ENCODE measurements at places on chromosomes 16 and 17.

GRCh38 chr16:468068-468821 lies 42.8 kb downstream of the RAB11FIP3 start:
- no peak for DNase-seq

- no peak for DNase-seq
Observed at GRCh38 chr16:23072084-23072599, 77.1 kb downstream of the USP31 start.

- peak; percentile 65 for DNase-seq
Observed at GRCh38 chr17:59311051-59311468, 20.4 kb upstream of the YPEL2 start.

GRCh38 chr17:27690882-27691281 lies 59.9 kb downstream of the LGALS9 start:
- DNase-seq, result no peak

- DNase-seq, result no peak
Observed at GRCh38 chr16:52494621-52495020, 52.3 kb downstream of the TOX3 start.

DNA sequence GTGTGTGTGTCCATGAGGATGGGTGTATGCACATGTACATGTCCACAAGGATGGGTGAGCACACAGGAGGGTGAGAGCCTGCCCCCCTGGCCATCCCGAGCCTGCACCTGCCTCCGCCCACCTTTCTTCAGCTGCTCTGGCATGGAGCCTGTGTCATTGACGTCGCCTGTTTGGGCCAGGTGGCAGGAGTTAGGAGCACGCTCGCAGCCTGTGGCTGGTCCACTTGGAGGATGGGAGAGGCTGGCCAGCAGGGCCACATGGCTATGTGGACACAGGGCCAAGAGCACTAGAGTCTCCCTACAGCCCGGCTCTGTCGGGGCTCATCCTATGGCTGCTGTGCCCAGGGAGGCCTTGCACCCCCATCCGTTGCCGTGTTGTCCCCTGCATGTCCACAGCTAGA lies 21.4 kb downstream of the BAHCC1 start:
- DNase-seq, result no peak

DNA sequence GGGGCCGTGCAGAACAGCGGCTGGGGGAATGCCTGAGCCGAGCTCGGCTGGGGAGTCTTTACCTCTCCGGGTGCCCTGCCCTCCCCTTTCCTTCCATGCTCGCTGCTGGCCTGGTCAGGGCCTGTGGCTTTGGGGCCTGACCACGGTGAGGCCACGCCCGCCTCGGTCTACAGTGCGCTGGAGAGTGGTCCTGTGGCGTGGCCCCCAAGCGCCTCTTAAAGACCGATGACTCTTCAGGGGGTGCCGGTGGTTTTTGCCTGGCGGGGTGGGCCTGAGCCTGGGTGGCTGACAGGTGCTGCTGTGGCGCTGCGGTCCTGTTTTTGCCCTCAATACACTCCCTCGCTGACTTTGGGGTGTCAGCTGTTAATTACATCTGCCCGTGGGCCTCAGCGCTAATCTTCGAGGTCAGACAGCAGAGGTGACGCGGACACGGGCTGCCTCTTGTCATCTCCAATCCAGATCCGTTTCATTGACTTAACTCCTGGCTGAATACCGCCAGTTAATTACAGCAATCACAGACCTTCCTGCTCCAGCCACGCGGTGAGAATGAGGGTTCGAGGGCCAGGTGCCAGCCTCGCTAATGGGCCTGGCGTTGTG lies 29.7 kb downstream of the GSE1 start:
- DNase-seq, result no peak

DNA sequence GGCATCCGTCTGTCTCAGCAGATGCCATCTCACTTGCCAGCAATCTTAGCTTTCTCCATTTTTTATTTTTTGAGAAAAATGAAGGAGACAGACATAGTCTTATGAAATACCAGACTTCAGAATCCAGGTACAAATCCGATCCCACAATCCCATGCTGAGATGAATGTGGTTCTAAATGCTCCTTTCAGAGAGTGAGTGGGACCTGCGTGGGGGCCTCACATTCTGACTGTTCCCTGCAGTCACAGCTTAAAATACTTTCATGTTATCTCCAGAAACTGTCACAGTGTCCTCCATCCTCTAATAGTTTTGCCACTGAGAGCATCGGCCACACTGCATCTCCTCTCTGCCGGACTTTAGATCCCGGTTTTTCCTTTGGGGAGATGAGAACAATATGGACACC lies 34.9 kb upstream of the ENDOV start:
- no peak for DNase-seq

DNA sequence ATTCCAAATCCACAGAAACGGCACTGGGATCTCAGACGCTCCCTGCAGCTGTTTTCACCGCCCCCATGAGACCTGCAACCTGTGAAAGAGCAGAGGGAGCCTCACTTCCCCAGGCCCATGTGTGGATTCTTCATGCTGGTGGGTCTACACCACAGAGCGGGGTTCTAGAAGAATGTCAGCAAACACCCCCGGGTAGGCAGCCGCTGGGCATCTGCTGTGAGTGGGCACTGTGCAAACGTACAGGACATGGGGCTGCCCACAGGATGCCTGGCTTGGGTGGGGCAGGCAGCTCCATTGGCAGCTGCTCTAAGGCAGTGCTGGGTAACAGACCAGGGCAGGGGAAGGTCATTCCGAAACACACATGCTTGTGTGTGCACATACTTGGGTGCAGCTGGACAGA lies 174.9 kb downstream of the RBFOX3 start:
- DNase-seq, result no peak

DNA sequence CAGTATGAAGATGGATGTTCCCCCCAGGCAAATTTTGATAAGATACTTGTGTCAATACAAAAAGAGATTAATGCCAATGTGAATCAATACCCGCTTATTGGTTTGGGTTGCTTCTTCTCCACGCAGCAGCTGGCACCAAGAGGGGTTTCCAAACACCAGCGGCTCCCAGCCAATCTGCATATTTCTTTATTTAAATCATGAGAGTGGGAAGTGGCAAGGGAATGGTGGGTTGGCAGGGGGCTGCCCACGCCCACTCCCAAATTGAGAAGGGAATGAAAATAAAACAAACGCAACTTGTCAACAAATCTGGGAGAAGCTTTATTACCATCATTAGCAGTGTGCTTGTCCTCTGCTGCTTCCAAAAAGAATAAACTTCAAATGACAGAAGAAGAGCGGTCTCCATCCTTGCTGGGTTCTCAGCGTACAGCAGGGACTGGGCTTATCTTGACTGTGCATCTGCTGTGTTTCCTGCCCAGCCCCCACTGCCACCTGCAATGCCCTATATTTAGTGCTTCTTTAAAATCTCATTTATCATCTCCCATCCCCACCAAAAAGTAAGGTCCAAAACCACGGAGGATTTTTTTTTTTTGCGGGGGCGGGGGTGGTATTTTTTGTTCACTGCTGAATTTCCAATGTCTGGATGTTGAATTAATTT lies 34.9 kb upstream of the C16orf78 start:
- DNase-seq, result no peak

- no peak for DNase-seq
Observed at GRCh38 chr16:49439050-49439449, 65.4 kb downstream of the C16orf78 start.

DNA sequence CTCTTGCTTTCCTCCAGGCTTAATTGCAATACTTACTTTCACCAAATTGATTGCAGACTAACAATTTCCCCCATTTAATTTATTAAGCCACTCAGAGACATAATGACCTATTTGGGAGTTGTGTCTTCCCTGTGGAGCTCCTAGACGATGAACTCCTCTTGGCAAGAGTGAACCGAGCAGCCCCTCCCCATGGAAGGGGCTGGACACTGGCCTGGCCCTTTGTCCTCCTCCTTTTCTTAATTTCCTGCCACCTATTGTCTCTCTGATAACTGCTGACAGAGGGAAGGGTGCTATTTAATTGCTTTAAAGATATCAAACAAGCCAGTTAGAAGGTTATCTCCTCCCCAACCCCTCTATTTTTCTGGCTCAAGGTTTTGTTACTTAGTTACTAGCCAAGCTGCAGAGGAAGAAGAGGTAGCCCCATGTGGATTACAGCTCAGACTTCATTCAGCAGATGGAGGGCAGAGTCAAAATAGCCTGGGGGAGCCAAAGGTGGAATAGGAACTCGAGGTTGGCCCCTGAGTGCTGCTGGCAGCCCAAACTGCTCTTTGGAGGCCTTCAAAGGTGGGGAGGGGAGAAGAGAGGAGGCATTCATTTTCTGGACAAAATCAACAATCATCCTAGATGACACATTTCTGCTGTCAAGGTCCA lies 3.7 kb upstream of the SSTR2 start:
- DNase-seq, result no peak

DNA sequence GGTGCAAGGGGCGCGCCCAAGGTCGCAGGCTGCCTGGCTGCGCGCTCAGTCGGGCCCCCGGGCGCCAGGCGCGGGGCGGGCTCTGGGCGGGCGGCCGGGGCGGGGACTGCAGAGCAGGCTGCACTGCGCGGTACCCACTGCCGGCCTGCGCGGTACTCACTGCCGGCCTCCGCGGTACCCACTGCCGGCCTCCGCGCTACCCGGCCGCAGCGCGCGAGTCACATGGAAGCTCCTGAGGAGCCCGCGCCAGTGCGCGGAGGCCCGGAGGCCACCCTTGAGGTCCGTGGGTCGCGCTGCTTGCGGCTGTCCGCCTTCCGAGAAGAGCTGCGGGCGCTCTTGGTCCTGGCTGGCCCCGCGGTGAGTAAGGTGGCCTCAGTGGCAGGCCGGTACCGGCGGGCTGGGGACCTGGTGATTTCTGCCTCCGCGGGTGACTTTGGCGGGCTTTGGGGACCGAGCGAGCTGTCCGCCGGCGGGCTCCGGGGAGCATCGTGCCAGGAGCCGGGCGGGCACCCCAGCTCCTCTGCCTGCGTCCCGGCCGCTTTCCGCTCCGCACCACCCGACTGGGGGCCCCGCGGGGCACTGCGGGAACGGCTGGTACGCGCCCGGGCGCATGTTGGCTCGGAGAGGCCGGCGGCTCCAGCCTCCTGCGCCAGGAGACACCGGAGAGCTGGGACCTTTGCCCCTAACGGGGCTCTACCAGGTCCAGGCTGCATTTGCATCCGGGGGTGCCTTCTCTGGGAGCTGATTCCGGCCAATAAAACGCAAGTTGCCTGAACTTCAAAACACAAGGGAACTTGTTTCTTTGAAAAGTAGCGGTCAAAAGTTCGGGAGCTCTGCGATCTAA lies at the start of gene SLC47A1:
TSS of gene SLC47A1 (plus strand) at position 137 of the 844 bp plus-strand sequence. CDS start at position 223, 86 bp downstream.
- no peak for DNase-seq

GRCh38 chr16:10921536-10922327 lies 20.5 kb downstream of the DEXI start:
- DNase-seq, result no peak

- no peak for DNase-seq
Observed at GRCh38 chr16:56911771-56912571, 20.0 kb upstream of the HERPUD1 start.

DNA sequence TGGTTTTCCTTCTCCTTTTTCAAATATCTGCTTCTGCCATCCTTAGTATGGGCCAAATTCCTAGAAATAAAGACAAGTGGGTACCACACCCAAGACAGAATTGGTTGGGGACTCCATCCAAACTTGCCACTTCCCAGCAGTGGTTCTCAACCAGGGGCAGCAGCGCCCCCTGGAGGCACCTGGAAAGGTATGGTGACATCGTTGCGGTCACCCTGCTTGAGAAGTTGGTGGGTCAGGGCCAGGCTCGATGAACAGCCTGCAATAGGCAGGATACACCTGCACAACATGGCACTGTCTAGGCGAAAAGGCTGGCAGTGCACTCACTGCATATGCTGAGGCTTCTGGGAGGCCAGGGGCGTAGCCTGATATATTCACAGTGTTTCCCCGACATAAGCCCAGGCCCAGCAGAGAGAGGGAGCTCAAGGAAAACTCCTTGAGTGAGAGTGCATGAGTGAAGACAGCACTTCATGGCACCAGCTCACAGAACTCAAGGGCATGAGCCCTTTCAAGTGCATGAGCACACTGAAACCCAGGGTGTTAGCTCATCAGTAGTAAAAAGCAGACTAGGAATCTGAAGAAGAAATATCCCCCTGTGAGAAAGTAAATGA lies 57.7 kb downstream of the CMC2 start:
- DNase-seq, result no peak

- no peak for DNase-seq
Observed at GRCh38 chr17:82215972-82216300, 3.3 kb upstream of the CCDC57 start.

DNA sequence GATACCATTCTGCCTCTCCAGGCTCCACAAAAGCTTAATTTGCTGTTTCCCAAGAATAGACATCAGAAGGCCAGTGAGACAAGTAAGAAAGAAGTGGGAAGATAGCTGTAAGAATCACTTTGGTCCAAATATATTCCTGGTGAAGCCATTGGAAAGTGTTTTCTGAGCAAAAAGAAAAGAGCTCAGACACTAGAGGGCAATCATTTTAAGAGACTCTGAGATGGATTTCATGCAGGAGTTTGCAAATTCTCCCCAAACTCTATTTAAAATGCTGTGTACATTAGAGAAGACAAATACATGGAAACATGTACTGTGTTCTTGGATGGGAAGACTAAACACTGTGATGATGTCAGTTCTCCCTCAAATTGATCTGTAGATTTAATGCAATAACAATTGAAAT lies 8.0 kb upstream of the SLC6A2 start:
- no peak for DNase-seq

DNA sequence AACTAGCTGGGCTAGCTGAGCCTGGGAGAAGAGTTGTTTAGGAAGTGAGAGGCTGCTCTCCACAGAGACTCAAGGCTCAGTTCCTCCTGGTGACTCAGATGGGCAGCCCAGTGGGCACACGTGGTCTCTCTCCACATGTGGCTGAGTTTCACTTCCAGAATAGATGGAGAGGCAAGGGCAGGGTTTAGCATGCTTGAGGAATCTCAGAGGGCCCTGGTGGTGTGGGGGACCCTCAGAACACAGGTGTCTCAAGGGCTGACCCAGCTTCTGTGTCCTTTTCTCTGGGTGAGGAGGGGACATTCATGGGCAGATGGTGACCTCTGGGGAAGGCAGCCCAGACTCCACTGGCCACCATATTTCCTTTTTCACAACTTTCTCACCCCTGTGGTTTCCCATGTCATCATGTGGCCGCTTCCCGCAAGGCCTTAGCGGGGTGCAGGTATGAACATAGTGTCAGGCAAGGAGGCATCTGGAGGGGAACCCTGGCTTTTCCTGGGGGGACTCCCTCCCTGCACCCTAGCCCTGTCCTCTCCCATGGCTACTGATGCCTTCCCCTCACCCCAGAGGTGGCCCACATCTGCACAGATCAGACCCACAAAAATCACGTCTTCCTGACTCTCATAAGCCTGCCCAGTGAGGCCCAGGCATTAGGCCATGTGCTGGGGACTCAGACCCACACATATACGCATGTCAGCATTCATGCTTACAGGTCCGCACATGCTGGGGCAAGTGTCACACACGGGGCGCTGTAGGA lies 3.3 kb downstream of the GRN start:
- DNase-seq, result no peak

DNA sequence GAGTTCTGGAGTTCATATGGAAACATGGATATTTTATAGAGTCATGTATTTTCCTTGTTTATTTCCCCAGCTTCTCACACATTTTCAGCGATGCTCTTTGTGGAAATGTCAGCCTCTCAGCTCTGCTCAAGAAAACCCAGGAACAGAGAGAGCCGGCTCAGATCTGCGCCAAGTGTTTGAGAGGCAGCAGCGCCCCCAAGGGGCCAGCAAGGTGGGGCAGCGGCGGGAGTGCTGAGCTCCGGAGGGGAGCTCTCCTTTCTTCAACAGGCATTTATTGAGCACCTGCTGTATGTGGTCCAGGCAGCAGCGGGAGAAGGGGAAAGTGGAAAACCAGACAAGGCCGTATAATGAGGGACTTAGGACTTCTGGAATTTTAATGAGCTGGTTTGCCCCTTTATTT lies 421.1 kb upstream of the C16orf82 start:
- no peak for DNase-seq

- DNase-seq, result no peak
Observed at GRCh38 chr16:27428026-27428785, 26.2 kb downstream of the IL21R start.

GRCh38 chr16:86798247-86799041 lies 220.1 kb downstream of the FOXL1 start:
- no peak for DNase-seq
